Stimulated activated effector memory CD8-positive, alpha-beta T cell treated with anti-CD3 and anti-CD28 coated beads, Interleukin-12 subunit alpha, Interleukin-12 subunit beta, amount 100 ng/mL, for 72 hours (primary cell): ENCODE measurements at places on chromosomes 16 and 17.

GRCh38 chr16:82533189-82533588 is 93.6 kb upstream of the CDH13 start:
- DNase-seq = no peak

DNA sequence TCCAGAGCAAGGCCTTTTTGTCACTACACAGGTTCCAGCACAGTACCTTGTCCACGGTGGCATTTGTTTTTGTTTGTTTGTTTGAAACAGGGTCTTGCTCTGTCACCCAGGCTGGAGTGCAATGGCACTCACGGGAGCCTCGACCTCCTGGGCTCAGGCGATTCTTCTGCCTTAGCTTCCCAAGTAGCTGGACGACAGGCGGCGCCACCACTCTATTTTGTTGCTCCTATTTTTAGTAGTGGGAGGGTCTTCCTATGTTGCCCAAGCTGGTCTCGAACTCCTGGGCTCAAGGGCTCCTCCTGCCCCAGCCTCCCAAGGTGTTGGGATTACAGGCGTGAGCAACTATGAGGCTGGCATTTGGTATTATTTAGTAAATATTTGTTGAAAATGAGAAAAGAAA is 10.3 kb downstream of the MRC2 start:
- DNase-seq = no peak

GRCh38 chr17:76000016-76000754 is 470 bp upstream of the CDK3 start:
- peak; percentile 86 for DNase-seq

DNA sequence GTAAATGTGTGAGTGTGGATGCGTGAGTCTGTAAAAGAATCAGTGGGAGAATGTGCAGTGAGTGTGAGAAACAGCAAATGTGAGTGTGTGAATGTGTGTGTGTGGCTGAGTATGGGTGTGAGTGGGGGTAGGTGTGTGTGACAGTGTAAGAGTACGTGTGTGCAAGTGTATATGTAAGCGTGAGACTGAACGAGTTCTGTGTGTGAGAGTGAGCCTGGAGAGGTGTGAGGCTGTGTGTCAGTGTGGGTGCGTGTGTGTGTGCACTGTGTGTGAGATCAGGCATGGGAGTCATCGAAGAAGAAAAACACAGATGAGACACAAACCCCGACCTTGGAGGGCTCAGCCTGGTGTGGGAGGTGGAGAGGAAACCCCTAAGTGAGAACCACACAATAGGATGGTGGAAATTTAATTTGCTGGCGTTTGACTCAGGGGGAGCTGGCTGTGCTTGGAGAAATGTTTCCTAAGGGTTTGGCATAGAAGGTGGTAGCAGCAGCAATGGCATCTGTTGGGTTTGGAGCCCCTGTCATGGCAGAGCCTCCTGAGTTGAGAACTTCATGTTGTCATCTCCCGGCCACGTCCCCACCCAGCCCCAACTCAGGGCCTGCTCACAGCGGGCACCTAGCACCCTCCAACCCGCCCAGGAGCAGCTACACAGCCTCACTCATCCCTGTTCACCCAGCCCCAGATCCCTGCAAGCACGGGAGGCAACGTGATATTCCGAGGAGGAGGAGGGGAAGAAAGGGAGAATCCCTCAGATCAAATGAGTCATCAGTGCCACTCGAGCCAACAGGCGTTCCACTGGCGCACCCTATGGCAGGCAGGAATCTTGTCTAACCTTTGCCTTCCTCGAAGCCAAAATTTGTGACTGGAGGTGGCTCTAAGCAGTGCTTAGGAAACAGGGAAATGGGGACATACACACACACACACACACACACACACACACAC is 14.3 kb upstream of the NUBP1 start:
- DNase-seq = no peak

GRCh38 chr17:54839447-54839846 is 61.2 kb upstream of the TOM1L1 start:
- no peak for DNase-seq

DNA sequence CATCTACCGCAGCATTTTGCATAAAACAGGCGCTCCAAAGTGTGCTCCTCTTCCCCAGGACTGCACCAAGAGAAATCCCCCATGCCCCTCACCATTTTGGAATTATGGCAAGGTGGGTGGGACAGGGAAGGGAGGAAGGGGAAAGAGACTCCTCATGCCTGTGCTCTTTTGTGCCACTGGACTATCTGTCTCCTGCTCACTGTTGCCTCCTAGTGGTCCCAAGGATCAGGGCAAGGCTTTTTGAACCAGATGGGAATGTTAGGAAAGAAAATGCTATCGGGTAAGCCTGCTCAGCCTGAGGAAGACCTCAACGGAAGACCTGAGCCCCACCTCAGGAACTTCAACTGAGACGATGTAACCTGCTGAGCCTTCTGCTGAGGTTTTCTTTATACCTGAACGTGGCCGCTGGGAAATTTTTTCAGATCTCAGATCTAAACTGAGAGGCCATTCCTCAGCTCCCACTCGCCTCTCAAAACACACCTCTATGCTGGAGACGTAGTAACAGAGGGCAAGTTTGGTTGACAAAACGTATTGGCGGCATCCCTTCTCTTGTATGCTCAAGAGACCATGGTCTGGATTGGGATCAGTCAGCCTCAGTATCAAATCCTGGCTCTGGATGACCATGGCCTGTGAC is 58.3 kb downstream of the SPACA3 start:
- peak; percentile 68 for DNase-seq

DNA sequence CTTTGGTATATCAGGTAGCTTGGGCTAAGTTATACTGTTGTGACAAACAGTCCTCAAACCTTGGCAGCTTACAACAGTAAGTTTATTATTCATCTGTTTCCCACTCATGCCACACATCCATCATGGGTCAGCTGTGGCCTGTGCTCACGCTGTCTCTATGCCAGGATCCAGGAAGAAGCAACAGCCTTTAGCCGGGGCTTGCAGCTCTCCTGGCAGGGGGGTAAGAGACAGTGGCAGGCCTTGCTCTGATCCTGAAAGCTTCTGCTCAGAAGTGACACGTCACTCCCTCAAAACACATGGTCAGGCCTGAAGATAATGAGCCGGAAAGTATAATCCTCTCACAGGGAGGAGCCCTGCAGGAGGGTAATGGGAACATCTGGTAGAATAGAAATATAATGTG is 377.6 kb downstream of the CPPED1 start:
- DNase-seq = no peak

DNA sequence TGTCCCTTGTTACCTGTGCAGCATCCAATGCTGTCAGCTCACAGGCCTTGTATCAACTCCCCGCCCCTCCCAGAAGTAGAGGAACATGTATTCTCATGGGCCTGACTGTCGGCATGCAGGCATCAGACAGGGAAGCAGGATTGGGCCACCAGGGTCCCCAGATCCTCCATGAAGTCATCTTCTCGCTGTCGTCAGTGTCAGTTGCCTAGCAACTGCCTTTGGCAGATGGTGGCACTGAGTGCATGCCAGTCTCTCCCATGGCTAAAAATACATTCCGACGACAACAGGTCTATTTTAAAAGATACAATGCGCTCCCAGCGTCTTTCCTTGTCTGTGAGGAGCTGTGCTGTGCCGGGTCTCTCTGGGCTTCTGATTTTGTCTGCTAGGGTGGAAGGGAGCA is 36.8 kb upstream of the CES5A start:
- no peak for DNase-seq

DNA sequence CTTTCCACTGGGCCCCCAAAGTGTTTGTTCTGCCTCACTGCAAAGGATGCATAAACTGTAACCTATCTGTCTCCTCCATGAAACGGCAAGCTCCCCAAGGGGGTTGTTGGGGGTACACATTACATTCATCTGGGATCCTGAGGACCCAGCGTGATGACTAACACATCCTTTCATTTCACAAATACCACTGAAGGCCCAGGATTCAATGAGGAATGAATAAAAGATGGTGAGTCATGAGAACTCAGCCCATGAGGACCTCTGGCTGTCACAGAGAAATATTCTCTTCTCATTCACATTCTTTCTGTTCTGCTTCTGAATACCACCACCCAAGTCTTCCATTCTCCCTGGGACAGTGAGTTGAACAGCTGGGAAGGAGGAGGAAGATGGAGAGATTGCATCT is 149.8 kb downstream of the RBFOX3 start:
- DNase-seq = no peak

DNA sequence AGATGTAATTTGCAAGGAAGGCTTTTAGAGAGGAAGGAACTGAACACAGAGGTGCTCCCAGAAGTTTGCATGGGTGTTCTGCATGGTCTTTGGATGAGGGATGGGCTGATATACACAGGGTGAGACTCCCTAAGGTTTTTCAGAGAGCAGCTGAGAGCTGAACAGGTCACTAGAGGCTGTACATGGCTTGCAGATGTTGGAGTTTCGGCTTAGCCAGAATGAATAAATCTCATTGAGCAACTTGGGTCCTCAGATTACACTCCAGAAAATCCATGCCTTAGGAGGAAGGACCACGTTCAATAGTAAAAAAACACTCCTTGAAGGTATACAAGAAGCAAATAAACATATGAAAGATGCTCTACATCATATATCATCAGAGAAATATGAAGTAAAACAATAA is 7.5 kb upstream of the ITGB3 start:
- no peak for DNase-seq

GRCh38 chr17:36475346-36475970 is 11.0 kb upstream of the ZNHIT3 start:
- DNase-seq = no peak
